ENCODE measurements at places on chromosomes 1 and 21.

- no peak for DNase-seq
Measured at GRCh38 chr1:218374401-218375353, 29.5 kb downstream of the TGFB2 start.

DNA sequence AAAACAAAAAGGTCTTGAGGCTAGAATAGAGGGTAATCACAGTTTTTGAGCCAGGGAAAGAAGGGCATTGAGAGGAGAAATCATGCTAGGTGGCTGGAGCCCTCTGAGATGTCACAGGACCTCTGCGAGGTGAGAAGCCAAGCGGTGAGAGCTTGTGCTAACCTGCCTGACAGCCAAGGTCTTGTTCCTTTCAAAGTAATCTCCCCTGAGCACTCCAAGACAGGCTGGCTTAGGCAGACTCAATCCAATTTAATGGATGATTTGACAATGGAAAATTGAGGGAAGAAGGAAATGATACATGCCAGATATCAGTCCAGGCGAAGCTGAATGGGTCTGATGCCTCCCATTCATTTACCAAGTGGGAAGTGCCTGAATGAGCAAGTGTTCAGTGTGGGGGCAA is 311.9 kb upstream of the PTBP2 start:
- no peak for DNase-seq

DNA sequence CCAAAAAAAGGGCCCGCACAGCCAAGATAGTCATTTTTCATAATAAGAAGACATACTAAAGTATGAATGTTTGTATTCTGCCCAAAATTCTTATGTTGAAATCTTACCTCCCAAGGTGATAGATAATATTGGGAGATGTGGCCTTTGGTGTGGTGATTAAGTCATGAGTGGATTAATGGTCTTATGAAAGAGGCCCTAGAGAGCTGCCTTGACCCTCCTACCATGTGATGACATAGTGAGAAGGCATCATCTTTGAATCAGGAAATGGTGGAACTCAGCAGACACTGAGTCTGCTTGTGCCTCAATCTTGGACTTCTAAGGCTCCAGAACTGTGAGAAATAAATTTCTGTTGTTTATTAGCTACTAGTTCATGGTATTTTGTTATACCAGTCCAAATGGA is 11.8 kb upstream of the RNPC3 start:
- no peak for DNase-seq

DNA sequence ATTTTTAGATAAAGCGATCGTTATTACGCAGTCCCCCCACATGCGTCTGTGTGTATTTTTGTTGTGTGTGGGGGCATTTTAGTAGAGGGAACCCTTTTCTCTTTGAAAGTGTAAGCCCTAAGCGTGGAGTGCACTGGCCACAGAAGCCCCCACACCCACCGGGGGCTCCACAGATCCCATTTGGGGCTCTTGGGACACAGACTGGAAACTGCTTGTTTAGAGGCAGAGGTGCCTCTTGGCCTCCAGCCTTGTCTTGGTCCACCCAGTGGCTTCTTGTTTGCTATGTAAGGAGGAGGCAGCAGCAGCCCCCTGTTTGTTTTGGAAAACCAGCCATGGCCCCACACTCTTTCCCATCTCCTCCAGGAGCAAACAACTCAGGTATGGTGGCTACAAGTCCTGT is 42.8 kb downstream of the SLC37A1 start:
- no peak for DNase-seq

- no peak for DNase-seq
Measured at GRCh38 chr1:8858112-8858668, 20.3 kb downstream of the ENO1 start.

GRCh38 chr1:155195201-155196102 is 12.2 kb downstream of the THBS3 start:
- DNase-seq: no peak

GRCh38 chr1:15885701-15886610 is 38.4 kb downstream of the SPEN start:
- peak; percentile 14 for DNase-seq

GRCh38 chr1:6358757-6359201 is 34.8 kb downstream of the ACOT7 start:
- peak; percentile 43 for DNase-seq

DNA sequence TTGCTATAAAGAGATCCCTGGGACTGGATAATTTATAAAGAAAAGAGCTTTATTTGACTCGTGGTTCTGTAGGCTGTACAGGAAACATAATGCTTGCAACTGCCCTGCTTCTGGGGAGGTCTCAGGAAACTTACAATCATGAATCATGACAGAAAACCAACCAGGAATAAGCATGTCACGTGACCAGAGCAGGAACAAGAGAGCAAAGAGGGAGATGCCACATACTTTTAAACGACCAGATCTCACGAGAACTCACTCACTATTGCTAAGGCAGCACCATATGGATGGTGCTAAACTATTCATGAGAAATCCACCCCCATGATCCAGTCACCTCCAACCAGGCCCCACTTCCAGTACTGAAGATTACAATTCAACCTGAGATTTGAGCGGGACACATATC is 49.8 kb upstream of the RCC1 start:
- DNase-seq: no peak

- no peak for DNase-seq
Measured at GRCh38 chr1:80646053-80646452, 1154.7 kb upstream of the ADGRL2 start.

- DNase-seq: no peak
Measured at GRCh38 chr1:212179394-212180076, 105.7 kb upstream of the PPP2R5A start.

Measured in stimulated activated CD4-positive, alpha-beta T cell treated with anti-CD3 and anti-CD28 coated beads, Interleukin-4, amount 100 ng/mL, for 24 hours (primary cell).